ENCODE measurements at places on chromosomes 6 and 20.

GRCh38 chr20:45470262-45470931 lies 844 bp downstream of the WFDC2 start:
- DNase-seq, result no peak

DNA sequence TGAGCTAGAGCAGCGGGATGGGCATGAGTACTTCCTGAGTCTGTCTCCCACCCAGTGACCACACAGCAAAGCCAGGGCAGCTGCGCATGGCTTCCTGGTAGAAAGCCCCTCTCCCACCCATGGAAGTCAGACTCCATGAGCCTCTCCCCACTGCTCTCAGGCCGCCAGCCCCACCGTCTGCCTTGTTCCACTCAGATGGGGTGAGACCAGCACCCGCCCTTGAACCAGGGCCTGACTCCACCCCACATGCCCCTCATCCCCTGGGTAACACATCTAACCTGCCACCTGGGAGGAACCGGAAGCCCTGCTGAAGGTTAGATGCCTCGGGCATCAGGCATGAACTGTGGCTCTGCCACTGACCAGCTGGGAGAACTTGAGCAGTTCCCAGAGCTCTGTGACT lies 227.8 kb downstream of the NRN1 start:
- DNase-seq, result no peak

GRCh38 chr6:17038316-17038715 lies 63.5 kb upstream of the STMND1 start:
- no peak for DNase-seq

- no peak for DNase-seq
These were observed 320.1 kb downstream of the BTBD3 start for GRCh38 chr20:12237772-12238171.

DNA sequence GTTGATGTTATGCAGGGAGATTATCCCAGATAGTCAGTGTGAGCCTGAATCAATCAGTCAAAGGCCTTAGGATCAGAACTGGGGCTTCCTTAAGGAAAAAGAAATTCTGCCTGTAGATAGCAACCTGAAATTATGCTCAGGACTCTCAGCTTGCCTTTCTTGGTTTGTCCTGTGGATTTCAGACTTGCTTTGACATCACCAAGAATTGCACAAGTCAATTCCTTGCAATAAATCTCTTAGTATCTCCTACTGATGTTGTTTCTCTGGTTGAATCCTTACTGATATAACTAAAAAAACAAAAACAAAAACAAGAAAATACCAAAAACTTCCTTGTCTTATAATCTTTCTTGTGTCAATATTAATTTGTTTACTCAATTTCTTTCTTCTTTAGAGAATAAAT lies 258.9 kb upstream of the TCF21 start:
- DNase-seq, result no peak

DNA sequence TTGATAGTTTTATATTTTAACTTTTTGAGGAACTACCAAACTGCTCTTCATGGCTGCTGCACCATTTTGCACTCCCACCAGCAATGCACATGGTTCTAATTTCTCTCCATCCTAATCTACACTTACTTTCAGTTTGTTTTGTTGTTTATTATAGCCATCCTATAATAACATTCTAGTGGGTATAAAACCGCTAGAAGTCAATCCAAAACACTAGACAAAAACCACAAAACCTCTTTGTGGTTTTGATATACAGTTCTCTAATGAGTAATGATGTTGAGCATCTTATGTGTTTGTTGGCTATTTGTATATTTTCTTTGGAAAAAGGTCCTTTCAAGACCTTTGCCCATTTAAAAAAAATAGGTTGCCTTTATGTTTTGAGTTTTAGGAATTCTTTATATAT lies 5.6 kb downstream of the RPP21 start:
- no peak for DNase-seq

DNA sequence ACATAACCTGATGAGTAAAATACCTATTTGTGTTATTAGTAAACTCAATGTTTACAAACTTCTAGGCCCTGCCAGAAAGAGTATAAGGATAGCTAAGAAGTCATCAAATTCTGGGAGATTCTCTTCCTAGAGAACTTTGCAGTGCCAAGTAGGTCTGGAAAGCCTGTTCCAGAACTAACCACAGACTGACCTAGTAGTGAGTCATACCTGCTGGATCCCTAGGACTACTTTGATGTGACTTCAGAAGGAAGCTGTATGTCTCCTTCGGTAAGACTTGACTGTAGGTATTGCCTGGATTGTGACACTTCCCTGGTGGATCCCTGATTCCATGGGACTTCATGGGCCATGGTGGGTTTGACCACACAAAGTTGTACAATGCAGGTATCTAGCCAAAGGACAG lies 131.7 kb downstream of the DNAH8 start:
- no peak for DNase-seq

GRCh38 chr6:31533455-31533841 lies 4.7 kb downstream of the MCCD1 start:
- DNase-seq, result no peak

DNA sequence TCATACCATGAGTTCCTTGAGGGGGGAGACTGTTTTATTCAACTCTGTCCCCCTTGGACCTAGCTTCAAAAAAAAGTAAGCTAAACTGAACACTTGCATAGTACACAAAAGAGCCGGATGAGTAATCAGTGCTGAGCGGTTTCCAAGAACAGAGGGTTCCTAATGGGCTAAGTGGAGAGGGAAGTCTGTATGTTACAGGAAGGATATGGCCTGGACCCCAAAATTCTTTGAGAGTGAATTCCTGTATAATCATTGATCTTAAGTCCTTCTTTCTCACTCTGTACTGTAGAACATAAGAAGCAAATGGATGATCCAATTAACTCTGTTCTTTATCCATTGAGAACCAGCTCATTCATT lies 324.7 kb upstream of the CNR1 start:
- no peak for DNase-seq

DNA sequence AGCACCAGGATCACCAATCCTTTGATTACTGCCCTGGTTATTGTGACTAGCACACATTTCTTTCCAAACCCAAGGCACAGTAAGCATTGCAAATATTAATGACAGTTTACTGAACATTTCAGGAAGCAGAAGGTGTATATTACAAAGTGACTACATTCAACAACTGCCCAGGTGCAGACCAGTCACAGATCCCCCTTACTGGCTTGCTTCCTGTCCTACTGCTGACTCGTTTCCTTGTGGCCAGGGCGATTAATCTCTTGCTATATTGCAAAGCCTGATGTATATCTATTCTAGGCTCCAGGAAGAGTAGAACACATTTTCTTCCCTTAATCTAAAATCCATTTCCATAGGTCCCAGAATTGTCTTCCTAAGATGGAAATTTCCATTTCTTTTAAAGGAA lies 77.2 kb upstream of the EPHA7 start:
- DNase-seq, result no peak

GRCh38 chr6:16544521-16544920 lies 216.7 kb downstream of the ATXN1 start:
- DNase-seq, result no peak

DNA sequence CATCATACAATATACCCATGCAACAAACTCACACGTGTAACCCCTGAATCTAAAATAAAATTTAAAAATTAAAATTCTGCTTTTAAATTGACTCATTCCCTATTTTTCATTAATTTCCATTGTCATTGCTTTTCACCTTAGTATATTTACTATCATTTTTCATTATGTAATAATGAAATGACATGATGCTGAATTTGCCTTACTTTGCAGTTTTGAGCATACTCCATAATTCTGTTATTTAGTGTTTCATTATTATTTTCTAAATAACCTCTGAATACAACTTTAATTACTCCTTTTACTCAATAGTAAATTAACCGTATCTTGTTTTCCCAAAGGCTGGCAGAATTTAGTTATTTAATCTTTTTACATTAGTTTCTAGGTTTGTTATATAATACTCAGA lies 719.6 kb downstream of the DOK5 start:
- DNase-seq, result no peak

- no peak for DNase-seq
These were observed 130.8 kb downstream of the TAF4 start for GRCh38 chr20:61934716-61935530.

DNA sequence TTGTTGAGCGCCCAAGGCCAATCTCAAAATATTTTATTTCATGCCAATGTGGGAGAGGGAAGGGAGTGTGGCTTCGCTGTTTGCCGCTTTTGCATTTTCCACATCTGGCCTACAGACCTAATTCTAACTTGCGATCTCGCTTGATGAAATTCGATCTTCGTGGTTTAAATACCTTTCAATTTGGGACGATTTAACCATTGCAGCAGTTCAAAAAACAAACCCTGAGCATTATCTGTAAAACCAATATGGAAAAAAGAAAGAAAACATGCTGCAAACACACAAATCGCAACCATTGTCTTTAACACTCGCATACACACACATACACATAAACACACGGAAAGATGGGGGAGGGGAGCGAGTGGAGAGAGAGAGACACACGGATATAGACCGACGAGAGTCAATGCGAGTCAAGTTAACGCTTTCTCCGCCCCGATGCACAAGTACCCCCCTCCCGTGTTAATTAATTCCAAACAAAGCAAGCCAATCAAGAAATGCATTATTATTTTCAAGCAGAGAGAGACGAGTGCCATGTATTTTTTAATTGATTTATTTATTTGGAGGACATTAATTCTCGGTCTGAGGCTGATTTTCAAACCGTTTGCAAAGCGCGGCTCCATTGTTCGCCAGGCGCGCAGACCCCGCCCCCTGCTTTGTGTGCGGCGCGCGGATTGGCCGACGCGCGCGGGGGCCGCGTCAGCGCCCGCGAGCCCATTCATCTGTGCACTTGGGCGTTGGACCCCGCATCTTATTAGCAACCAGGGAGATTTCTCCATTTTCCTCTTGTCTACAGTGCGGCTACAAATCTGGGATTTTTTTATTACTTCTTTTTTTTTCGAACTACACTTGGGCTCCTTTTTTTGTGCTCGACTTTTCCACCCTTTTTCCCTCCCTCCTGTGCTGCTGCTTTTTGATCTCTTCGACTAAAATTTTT lies at the start of gene MARCKS:
TSS of gene MARCKS (plus strand) at position 721 of the 931 bp plus-strand sequence. CDS start 401 bp downstream, outside the sequence.
- DNase-seq, result no peak

Data from stimulated activated naive CD4-positive, alpha-beta T cell treated with Interleukin-2 at 50 U/mL for 16 hours (primary cell).